Left lobe of liver (tissue), 2 donors: ENCODE measurements at places on chromosomes 6 and 20. TPM values are rescaled to one million over a fixed set of nuclear protein-coding genes. Genes with fewer than 3 reads are reported as not detected.

SLC22A23 gene
- 16.9 TPM for total RNA-seq

ATP6V1G2 gene
- total RNA-seq, result not detected

LY6G6F gene
- total RNA-seq, result not detected

SLA2 gene
- 0.30 TPM for total RNA-seq

PSORS1C2 gene
- total RNA-seq, result not detected

SLC12A5 gene
- not detected for total RNA-seq

TCP11 gene
- not detected for total RNA-seq

PKIG gene
- 22.7 TPM for total RNA-seq

CD24 gene
- total RNA-seq, result 12.0 TPM

HLA-DRB5 gene
- total RNA-seq, result 2.1 TPM

GNAS-AS1 gene
- 0.35 TPM for total RNA-seq

POU5F1 gene
- total RNA-seq, result 5.0 TPM

TMEM217 gene
- total RNA-seq, result not detected

IGF2R gene
- 51.5 TPM for total RNA-seq

C20orf202 gene
- not detected for total RNA-seq

FERMT1 gene
- total RNA-seq, result 0.23 TPM

PAK5 gene
- total RNA-seq, result 0.08 TPM

F13A1 gene
- 1.1 TPM for total RNA-seq

HAO1 gene
- total RNA-seq, result 224 TPM

GTSF1L gene
- total RNA-seq, result not detected

TUBB1 gene
- total RNA-seq, result 0.25 TPM

RIMS1 gene
- total RNA-seq, result not detected

KCNK15 gene
- total RNA-seq, result 0.20 TPM

GJA1 gene
- 2.1 TPM for total RNA-seq

CRISP2 gene
- total RNA-seq, result not detected

SLC17A3 gene
- 10.4 TPM for total RNA-seq

SEMG1 gene
- total RNA-seq, result not detected

ZC2HC1B gene
- total RNA-seq, result not detected

OR5V1 gene
- total RNA-seq, result not detected

PDYN gene
- not detected for total RNA-seq

HMGN4 gene
- 4.7 TPM for total RNA-seq

TGM6 gene
- not detected for total RNA-seq

ZBTB2 gene
- total RNA-seq, result 2.7 TPM

FRK gene
- 12.6 TPM for total RNA-seq

ADAM33 gene
- 0.48 TPM for total RNA-seq

PTK6 gene
- 12.0 TPM for total RNA-seq

STMND1 gene
- total RNA-seq, result not detected

DZANK1 gene
- total RNA-seq, result 0.55 TPM

NKX2-4 gene
- not detected for total RNA-seq

HLA-DMB gene
- total RNA-seq, result 2.6 TPM

ACTL10 gene
- total RNA-seq, result 0.20 TPM

PTCHD4 gene
- total RNA-seq, result 0.18 TPM

PPP1R14C gene
- total RNA-seq, result 0.08 TPM
